Activated CD4-positive, alpha-beta T cell treated with anti-CD3 and anti-CD28 coated beads for 24 hours (primary cell): ENCODE measurements at places on chromosomes 3 and 15.

- no peak for DNase-seq
Observed at GRCh38 chr3:50588759-50589433, 19.6 kb downstream of the HEMK1 start.

DNA sequence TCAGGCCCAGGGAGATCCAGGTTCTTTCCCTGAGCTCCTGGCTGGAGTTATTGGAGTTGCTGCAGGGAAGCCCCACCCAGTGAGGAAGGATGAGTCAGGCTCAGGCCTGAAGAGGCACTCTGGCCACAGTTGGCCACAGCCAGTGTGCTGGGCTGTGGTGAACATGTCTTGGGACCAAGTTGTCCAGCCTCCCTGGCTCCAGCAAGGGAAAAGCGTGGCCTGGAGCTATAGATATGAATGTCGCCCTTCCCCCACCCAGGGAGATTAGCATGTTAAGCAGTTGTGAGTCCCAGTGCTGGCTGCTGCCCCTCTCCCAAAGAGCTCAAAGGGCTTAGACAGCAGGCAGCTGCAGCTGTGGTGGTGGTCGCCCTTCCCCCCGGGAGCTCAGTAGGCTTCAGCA, 963.2 kb downstream of the ROBO2 start:
- no peak for DNase-seq

- no peak for DNase-seq
Observed at GRCh38 chr3:4820296-4821121, 158.7 kb upstream of the BHLHE40 start.

DNA sequence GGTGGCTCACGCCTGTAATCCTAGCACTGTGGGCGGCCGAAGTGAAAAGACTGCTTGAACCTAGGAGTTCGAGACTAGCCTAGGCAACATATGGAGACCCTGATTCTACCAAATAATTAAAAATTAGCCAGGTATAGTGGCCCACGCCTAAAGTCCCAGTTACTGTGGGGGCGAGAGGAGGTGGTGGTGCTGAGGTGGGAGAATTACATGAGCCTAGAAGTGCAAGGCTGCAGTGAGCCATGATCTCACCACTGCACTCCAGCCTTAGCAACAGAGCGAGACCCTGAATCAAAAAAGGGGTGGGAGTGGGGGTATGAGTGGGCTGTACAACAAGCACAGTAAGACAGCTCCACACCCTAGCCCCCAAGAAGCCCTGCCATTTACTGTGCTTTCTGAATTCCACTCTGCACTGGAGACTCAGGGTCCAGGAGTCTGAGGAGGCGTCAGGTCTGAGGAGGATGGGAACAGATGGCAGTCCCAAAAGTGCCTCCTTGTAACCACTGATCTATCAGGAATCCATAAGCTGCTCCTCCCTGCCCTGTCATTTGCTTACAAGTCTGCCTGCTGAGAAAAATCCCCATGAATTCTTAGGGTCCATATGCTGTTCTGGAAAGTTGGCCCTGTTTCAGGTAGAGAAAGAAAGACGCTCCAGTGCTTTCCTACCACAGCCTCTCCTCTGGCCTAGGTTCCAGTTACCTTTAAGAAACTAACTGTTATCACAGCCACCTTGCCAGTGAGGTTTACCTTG, 171.1 kb downstream of the MAGI1 start:
- DNase-seq, result no peak

DNA sequence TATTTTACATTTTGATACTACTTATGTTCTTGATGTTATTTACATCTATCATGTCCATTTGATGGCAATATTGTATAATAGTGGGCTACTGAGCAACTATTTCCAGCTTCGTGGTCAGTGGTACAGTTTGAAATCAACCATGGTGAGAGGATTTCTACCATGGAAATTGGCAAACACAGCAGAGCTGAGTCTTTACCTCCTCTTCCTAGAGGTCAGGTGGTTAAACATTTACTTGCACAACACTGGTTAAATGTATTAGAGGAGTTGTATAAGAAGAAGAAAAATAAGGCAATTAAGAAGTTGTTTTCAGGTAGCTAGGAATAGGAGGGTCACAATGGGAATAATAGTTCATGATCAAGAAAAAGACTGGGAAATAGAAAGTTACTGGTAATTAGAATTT, 7.2 kb upstream of the PPM1L start:
- no peak for DNase-seq

DNA sequence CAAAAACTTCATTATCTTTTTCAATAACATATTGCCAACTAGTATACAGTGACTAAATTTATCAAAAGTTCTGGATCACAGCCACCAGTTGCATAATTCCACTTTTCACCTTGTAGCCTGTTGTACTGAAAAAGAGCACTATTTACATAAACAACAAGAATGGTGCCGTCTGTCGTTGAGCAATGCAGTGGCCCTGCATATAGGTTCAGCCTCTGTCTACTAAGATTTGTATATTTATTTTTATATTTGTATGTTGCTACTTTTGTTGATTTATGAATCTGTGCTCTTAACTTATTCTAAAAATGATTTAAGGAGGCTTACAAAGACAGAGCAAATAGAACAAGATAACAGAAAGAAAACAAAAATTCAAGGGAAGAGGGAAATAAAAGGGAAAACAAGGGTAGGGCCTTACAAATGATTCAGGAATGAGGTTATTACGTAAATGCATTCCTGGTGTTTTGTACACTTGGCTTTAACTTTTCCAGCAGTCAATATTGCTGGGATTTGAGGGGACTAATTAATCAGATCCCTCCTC, 257.6 kb upstream of the STT3B start:
- DNase-seq, result no peak

DNA sequence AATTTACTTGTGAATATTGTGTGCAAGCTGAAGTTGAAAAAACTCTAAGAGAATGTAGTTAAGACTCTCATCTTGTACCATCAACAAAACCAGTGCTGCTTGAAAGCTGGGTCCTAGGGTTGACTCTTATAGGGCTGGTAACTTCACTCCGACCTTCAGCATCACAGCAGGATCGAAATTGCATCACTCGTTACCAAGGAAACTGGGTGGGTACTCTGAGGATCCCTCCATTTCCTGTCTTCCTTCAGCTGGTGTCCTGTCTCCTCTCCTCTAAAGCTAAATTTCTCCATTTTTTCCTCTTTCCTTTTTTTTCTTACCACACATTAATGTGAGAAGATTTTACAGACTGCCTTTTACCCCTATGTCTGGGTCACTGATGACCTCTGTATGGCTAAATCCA, 3.0 kb upstream of the APH1B start:
- DNase-seq, result no peak

GRCh38 chr15:25862071-25862471, 1.1 kb downstream of the ATP10A start:
- DNase-seq, result no peak

DNA sequence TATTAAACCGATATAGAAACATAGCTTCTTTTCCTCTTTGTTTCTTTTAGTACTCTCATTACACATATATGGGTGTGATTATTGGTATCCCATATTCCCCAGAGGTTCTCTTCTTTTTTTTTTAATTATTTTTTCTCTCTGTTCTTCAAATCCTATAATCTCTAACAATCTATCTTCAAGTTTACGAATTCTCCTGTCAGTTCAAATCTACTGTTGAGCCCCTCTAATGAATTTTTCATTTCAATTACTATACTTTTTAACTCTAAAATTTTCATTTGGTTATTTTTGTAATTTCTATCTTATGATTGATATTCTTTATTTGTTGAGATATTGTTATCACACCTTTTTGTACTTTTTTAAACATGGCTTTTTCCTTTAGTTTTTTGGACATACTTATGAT, 64.1 kb downstream of the RSL24D1 start:
- DNase-seq, result no peak

- DNase-seq, result no peak
Observed at GRCh38 chr3:192843723-192844485, 73.8 kb downstream of the MB21D2 start.

- DNase-seq, result no peak
Observed at GRCh38 chr15:99412082-99412481, 153.7 kb upstream of the MEF2A start.

DNA sequence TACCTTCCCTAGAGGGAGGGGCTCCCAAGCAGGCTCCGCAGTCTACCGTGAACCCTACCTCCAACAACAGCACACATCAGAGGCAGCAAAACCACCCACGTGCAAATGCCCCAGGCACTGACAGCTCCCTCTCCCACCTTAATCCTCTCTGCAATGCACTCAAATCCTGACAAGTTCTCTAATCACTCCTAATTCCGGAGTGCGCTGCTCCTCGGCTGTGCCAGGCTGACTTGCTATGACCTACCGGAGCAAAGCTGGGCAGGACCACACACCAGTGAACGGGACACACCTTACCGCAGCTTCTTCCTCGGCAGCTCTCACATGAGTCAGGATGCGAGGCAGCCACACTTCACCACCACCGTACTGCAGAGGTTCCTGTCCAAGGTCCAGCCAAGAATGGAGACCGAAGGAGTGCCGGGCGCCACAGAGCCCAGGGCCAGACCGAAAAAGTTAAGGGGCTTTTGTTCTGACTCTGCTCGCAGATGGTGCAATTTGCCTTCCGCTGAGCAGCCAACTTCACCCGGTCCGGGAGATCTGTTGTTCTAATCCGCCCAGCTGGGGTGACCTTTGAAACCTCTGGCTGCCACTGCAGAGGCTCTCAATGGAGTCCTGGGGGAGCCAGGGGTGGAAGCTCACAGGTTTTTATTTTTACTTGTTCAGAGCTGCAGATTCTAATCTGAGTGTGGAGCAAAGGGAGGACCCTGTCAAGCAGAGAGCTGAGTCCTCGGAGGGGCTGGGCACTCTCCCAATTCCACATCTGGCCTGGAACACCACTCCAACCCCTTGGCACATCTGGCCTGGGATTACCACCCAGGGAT, 84.4 kb downstream of the MYLK start:
- DNase-seq, result no peak

DNA sequence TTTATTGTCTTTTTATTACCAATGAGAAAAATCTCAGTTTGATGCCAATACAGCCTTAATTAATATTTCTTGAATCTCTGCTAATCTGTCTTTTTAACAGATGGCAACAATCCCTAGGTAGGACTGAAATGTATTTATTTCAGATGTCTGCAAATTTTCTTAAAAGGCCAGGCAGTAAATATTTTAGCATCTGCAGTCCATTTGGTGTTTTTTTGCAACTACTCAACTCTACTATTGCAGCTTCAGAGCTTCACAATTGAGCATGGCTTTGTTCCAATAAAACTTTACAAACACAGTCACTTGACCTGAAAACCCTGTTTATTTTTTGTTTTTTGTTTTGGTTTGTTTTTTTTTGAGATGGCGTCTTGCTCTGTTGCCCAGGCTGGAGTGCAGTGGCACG, 82.7 kb downstream of the RARB start:
- DNase-seq, result no peak

- DNase-seq, result no peak
Observed at GRCh38 chr3:13891492-13892073, 11.7 kb upstream of the WNT7A start.

- DNase-seq, result no peak
Observed at GRCh38 chr15:68220489-68220888, 9.0 kb downstream of the CLN6 start.

- no peak for DNase-seq
Observed at GRCh38 chr3:197522183-197522715, 33.5 kb downstream of the BDH1 start.

DNA sequence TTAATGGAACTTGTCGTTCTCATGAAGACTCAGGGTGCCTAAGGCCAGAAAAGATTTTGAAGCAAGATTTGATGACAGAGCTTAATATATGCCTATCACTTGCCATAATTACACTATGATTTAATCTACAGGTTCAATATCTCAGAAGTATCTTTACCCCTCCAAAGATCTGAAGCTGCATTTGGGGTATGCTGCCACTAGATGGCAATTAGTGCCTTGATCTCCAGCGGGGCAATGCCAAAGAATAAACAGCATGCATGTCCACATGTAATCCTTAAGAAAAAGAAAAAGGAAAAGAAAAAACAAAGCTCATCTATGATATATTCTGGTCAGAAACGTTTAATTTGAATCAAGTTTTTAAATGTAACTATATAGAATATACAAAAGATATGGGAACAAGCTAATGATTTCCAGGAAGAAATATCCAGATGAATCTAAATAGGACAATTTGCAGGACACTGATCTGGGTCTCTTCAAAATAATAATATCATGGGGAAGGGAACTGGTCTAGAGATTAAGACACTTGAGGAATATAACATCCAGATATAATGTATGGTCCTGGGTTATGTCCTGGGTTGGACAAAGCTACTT, 55.0 kb upstream of the SOX14 start:
- DNase-seq, result no peak

DNA sequence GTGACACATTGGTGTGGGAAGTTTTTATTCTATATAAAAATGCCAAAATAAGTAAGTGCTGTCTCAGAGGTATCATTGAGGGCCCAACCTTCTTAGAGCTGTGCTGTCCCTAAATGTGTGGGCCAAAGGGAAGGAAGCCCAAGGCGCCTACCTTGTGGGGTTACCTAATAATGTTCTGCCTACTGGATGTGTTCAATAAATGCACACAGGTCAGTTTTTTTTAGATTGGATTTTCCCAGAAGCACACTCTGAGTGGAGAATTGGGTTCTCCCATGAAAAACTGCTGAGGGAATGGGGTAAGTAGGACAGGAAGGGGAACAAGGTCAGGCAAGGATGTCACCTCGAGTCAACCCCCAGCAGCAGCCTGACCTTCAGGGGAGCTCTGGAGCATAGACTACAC, 168.7 kb upstream of the FRMD4B start:
- DNase-seq, result no peak
